ENCODE measurements at places on chromosomes 3 and 15. TPM values are rescaled to one million over a fixed set of nuclear protein-coding genes. Genes with fewer than 3 reads are reported as not detected.
A peak's percentile ranks its signal among the peaks of the same experiment; 100 is the strongest.

GRCh38 chr3:185402561-185402960 is 39.6 kb downstream of the MAP3K13 start:
- no peak for DNase-seq

DNA sequence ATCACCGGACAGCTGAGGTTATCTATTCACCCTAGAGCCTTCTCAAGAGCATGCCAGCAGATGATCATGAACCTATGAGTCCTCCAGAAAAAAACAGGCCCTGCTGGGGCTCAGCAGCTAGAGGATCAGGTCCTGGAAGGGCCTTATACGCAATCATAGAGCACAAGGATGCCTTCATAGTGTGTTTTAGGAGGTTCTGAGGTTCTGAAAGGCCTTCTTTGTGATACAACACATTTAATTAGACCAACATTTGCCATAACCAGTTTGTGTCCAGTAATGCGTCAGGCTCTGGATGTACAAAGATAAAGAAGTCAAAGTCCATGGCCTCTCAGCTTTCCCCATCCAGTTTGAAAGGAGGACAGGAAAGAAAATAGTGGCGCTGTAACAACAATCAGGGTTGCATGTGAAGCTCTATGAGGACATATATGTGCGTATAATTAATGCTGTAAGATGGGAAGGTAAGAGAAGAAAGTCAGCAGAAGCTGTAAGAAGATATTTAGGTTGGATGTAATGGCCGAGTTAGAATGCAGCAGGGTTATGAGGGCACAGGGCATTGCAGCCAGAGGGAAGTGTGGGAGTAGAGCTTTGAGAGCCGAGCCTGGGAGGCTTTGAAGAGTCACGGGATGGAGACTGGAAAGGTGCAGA is 302.6 kb upstream of the TBL1XR1 start:
- DNase-seq, result no peak

DNA sequence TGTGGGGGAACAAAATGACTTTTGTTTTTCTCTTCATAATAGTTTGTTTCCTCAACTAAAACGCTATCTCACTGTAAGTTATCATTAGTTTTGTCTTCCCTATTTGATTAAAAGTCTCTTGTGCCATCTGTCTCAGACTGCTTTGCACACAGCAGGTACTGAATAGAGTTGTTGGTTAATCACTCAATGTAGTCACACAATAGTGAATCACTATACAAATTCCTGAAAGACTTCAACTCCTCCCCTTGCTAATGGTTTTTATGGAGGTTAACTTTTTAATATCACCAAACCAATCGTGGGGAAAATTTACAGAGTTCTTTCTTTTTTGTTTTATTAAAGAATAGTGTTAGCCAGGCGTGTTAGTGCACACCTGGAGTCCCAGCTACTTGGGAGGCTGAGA is 2.6 kb upstream of the NGLY1 start:
- DNase-seq, result no peak

DNA sequence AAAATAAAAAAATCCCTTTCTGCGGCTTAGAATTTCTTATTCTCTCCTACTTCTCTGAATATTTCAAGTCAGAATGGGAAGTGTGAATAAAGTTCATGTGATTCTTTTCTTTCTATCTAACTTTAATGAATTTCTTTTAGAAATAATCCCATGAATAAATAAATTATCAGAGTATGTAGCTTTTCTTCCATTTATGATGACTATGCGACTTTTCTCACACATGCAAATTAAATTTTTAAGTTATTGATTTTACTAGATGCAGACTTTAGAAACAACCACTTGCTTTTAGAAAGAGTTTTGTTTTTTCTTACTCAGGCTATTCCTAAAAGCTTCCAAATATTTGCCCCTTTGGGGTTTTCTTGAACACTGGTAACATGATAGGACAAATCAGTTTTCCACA is 477.7 kb upstream of the AGTR1 start:
- DNase-seq, result no peak

DNA sequence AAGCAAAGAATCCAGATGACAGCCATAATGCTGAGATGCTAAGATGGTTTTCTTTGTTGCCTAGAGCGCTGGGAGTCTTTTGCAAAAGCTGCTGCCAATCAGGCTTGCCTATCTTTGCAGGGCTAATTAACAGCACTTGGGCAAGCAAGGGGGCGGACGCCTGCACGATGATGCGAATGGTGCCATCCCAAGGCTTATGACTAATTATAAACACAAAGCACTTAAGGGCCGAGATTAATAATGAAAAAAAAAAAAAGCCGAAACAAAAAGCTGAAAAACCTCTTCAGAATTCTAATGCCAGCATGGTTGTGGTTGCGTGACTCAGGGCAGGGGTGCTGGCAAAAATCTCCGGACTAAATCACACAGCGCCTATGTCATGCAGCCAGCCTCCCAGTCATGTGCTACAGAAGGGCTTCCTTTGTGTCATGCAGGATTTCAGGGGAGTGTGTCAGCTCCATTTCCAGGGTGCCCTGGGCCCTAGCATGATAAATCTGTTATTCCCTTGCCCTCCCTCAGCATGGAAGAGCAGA is 185.0 kb upstream of the ANKRD28 start:
- peak; percentile 79 for DNase-seq

DNA sequence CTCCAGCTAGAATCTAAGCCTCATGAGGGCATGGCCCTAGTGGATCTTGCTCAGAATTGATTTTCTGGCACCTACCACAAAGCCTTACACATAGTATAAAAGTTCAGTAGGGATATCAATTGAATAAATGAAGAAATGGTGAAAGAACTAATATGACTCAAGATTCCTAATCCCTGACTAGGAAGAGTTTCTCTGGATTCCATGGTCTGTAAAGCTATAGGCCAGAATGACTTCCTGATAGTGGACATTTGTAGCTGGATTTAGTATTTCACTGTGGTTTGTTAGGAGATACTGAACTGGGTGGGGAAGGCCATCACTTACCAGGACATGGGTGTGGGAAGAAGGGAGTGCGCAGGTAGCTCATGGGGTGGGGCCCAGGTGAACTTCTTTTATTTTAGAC is 168.9 kb downstream of the RAP2B start:
- DNase-seq, result no peak

DNA sequence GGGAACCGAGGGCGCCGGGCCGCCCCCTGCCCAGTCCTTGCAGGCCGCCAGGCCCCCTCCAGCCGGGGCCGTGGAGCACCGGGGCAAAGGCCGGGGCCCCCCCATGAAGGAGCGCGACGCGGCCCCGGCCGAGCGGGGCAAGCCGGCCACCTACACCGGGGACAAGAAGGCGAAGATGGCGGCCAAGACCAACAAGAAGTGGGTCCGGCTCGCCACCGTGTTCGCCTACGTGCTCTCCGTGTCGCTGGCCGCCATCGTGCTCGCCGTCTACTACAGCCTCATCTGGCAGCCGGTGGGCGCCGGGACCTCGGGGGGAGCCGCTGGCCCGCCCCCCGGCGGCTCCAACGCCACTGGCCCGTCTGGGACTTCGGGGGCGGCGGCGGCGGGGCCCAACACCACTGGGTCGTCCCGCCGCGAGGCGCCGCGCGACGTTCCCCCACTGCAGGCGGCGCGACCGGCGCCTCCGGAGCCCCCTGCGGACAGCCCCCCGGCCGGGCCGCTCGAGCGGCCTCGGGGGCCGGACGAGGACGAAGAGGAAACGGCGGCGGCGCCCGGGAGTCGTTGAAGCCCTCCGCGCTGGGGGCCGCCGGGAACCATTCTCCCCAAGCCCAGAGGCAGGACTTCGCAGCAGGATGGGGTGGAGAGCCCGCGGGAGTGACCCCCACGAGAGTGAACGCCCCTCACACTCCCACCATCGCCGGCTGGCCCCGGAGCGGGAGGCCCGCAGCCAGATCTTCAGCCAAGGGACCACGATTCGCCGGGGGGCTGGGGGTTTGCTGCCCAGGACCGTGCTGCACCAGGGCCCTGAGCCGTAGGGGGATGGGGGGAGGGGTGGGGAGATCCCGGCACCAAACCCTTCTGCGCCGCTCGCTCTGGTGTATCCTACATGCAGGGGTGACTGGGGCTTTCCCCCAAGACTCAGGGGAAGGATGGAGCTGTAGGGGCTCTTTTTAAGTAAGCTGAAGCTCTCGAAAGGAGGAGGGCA is 753 bp downstream of the INAFM2 start:
- no peak for DNase-seq

- DNase-seq, result no peak
Measured at GRCh38 chr15:73751511-73751898, 1.6 kb downstream of the INSYN1 start.

- DNase-seq, result no peak
Measured at GRCh38 chr15:75228787-75229186, 27.1 kb downstream of the C15orf39 start.

DNA sequence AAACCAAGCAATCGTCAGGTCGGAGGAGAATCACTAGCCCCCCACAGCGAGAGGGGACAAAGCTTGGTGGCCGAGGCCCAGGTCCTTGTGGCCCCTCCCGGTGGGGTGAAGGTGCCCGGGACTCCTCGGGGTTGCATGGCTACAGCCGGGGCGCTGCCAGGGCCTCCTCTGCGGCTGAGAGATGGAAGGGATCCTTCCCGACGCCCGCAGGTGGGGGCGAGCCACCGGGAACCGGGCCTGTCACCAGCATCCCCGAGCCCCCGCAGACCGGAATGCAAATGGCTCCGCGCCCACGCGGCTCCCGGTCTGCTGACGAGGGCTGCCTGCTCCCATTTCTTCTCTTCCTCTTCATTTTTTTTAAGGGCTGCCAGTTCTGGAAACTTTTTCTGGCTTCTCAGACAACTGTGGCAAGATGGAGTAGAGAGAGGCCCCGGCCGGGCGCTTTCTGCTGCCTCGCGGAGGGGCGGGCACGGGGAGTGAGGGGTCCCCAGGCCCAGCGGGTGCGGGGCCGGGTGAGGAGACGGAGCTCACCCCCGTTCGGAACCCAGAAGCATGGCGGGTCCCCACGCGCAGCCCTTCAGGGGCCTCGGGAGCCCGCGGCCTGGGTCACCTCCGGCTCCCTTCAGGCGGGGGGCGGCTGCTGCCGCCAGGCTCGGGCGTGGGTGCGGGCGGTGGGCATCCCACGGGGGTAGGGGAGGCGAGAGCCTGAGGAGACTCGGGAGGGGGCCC is 27.5 kb downstream of the MELTF start:
- DNase-seq, result peak; percentile 57

GRCh38 chr15:39657668-39658067 is 76.8 kb downstream of the THBS1 start:
- DNase-seq, result no peak

DNA sequence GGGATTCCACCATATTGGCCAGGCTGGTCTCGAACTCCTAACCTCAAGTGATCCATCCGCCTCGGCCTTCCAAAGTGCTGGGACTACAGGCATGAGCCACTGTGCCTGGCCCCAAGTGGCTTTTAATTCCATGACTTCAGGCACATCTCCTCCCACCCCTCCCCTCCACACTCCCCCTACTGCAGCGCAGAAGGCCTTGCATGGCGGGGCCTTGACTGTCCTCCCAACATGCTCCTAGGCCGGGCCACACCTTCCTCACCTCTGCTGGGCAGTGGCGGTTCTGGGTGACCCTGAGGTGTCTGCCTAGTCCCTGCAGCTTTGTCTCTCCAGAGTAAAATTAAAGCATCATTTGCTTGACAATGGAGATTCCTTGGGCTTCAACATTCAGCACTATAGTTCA is 6.9 kb downstream of the LYSMD4 start:
- DNase-seq, result no peak

GRCh38 chr15:95498961-95499360 is 831.5 kb upstream of the NR2F2 start:
- DNase-seq, result no peak

FRMD5 gene
- total RNA-seq, result 33.1 TPM

GOLGA8M gene
- total RNA-seq, result 2.6 TPM

CELSR3 gene
- total RNA-seq, result 36.0 TPM

FMN1 gene
- total RNA-seq, result 123 TPM

STAB1 gene
- 37.4 TPM for total RNA-seq

TICRR gene
- 0.18 TPM for total RNA-seq

TFDP2 gene
- 58.9 TPM for total RNA-seq

HHATL gene
- 187 TPM for total RNA-seq

CA12 gene
- total RNA-seq, result 1.5 TPM

All from dorsolateral prefrontal cortex (tissue), 122 donors.